ENCODE measurements at places on chromosomes 6 and 20.

DNA sequence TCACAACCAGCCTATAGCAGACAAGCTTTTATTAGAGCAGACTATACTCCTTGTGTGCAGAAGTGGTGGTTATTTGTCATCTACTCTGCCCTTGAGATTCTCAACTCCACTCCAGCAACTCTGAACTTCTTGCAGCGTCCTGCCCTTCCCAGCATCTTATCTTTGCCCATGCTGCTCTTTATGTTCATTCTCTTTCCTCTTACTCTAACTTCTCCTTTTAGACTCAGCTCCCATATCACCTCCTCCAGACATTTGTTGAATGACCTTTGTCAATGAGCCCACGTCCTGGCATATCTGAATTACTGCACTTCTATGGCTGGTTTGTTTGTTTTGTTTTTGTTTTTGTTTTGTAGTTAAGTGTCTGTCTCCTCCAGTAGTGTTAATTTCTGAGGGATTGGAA lies 81.2 kb downstream of the KCNQ5 start:
- DNase-seq: no peak

DNA sequence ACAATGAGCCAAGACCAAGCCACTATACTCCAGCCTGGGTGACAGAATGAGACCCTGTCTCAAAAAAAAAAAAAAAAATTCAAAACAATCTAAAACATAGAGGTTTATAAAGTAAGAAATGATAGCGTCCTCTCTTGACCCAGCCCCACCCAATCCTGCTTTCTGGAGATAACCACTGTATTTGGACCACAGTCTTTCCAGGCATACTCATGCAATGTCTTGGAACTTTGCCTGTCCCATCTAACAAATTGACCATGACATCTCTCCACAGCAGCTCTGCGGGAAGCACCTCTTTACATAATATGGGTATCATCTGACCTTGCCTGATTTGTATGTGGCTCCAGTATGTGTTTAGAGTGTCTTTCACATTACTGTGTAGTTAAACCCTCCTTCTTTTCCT lies 9.1 kb upstream of the SHLD1 start:
- DNase-seq: no peak

GRCh38 chr6:121365536-121366521 lies 31.5 kb upstream of the TBC1D32 start:
- DNase-seq: no peak

GRCh38 chr6:108983151-108983550 lies 111.5 kb downstream of the SESN1 start:
- DNase-seq: no peak

DNA sequence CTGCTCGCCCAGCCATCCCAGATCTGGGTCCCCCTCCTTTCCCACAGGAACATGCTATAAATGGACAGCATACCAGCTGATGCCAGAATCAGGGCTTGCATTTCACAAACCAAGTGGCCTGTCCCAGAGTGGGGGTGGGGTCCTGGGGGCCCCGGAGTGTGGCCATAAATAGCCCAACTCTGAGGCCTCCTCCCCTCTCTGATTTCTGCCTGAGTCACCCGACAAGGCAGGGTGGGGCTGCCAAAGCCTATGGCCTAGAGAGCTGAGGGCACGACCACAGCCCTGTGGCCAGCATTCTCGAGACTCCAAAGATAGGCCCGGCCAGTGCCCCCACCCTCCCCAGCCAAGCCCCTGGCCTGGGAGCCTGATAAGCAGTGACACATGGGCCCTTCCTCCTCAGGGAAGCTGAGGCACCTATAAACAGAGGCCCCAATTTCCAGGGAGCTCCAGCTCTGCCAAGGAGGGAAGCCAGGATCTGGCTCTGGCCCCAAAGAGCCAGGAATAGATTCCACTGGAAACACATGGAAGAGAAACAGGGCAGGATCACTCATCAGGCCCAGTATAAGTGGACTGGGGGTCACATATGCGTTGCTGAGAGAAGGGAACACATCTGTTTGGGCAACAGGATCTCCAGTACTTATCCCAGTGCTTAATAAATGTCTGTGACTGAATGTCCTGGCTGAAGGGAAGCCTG lies 20.3 kb downstream of the SNTA1 start:
- no peak for DNase-seq

DNA sequence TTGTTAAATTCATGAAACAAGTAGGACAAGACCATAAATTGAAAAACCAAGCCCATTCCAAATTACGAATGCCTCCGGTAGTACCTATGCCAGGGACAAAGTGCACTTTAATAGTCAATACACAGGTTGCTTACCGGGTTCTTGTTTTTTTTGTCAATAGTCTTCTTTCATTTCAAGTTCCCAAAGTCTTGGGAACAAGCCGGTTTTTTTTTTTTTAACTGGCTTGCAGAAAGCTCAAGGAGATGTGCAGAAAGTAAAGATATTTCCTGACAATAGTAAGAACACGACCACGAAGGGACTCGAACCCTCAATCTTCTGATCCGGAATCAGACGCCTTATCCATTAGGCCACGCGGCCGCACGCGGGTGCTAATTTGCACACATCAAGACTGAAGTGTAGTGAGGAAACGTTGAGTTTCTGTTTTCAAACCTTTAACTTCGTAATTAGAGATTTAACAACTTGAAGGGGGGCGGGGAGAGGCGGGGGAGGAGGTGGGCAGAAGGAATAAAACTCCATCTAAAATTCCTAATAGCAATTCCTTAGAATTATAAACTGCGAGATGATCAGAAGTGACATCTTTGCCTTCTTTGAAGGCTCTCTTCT lies 181.0 kb downstream of the TRIM27 start:
- peak; percentile 60 for DNase-seq

- no peak for DNase-seq
These were observed 15.9 kb downstream of the OR2A4 start for GRCh38 chr6:131685266-131685780.

GRCh38 chr6:52551483-52552277 lies 25.2 kb downstream of the TRAM2 start:
- DNase-seq: peak; percentile 42

DNA sequence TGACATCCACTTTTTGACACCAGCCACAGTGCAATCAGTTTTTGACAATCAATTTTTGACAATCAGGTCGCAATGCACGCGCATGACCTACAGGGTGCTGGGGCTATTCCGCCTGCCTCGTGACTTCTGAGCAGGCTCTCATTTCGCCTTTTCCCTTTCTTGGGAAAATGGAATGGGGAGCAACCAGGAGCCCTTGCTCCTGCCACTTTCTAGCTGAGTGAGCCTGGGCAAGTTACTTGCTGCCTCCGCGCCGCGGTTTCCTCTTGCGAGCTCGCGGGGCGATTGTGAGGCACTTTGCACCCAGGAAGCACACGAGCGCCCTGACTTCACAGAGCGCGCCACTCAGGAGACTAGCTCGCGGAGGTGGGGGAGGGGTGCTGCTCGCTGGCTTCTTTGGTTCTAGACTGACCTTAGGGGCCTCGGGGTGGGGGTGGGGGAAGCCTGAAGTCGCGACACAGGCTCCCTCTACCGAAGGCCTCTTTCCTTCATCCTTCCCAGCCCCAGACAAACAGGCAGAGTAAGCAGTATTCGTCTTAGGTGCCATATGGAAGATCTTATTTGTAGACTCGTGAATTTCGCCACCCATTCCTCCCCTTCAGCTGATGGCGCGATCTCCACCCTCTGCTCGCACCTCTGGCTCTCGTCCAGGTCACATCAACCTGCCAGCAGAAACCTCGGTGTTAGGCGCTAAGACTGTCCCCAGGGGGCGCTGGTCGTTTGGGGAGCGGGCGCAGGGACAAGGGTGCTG lies 4.6 kb downstream of the TP53TG5 start:
- peak; percentile 87 for DNase-seq

DNA sequence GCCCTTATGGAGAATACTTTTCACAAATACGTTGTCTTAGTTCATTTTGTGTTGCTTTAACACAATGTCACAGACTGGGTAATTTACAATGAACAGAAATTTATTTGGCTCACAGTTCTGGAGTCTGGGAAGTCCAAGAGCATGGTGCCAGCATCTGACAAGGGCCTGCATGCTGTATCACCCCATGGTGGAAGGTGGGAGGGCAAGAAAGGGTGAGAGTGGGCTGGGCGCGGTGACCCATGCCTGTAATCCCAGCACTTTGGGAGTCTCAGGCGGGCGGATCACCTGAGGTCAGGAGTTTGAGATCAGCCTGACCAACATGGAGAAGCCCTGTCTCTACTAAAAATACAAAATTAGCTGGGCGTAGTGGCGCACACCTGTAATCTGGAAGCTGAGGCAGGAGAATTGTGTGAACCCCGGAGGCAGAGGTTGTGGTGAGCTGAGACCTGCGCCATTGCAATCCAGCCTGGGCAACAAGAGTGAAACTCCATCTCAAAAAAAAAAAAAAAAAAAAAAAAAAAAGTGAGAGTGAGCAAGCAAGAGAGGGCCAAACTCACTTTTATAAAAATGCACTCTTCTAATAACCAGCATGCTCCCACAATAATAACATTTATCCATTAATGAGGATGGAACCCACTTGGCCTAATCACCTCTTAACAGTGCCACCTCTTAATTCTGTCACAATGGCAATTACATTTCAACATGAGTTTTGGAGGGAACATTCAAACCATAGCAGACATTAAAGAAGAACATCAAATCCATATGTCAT lies 36.1 kb downstream of the NCOA7 start:
- DNase-seq: no peak

DNA sequence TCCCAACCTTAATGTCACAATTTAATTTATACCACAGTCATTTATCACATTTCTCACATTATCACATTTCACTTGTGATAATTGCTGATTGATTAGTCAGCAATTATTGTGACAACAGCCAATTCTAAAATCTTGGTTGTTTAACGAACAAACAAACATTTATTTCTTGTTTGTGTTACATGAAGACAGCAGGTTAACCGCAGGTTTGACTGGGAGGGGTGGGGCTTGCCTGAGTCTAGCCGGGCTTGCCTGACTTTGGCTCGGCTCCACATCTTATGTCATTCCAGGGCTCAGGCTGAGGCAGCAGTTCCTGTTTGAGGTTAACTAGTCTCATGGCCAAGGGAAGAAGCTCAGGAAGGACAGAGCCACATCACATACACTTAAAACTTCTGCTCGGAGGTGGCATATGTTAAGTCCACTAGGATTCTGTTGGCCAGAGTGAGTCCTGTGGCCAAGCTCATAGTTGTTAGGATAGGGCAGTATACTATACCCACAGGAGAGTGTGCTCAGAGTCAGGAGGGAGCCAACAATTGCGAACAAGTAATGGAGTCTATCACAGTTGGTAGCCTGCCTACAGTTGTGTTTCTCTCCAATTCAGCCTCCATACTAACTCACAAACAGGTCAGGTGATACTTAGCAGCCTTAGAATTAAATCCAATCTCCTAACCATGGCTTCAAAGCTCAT lies 90.0 kb upstream of the IFNGR1 start:
- DNase-seq: peak; percentile 5

GRCh38 chr6:10141746-10142443 lies 273.0 kb downstream of the TFAP2A start:
- DNase-seq: no peak

DNA sequence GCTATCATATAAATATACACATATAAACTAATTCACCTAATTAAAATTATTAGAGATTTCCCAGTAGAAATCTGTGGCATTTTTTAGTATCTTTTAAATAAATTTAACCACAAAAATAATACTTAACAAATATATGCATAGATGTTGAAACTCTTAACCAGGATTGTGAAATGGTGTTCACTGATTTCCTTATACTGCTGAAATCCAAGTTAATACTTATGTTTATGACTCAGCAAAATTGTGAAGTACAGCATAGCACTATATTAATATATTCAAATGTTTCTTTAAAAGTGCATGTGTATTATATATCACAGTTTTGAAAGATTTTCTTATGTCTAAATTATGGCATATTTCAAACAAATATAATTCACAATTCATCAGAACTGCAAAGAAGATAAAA lies 328.2 kb upstream of the MANEA start:
- DNase-seq: no peak

GRCh38 chr20:32536851-32537656 lies 48.1 kb downstream of the NOL4L start:
- DNase-seq: no peak

DNA sequence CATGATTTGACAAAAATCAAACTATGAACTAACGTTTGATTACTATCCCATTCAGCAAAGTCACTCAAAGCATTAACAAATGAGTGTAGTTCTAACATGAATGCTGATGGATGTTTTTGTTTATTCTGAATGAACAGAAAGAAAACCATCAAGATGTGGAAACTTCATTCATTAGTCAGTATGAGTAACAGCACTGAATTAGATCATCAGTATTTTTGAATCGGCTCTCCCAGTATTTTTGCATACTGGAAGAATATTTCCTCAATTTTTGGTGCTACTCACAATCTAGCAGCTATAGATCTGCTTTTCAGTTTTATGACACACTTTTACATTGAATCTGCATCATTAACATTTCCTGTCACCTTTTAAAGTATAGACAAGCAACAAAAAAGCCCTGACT lies 63.8 kb upstream of the CD83 start:
- no peak for DNase-seq

DNA sequence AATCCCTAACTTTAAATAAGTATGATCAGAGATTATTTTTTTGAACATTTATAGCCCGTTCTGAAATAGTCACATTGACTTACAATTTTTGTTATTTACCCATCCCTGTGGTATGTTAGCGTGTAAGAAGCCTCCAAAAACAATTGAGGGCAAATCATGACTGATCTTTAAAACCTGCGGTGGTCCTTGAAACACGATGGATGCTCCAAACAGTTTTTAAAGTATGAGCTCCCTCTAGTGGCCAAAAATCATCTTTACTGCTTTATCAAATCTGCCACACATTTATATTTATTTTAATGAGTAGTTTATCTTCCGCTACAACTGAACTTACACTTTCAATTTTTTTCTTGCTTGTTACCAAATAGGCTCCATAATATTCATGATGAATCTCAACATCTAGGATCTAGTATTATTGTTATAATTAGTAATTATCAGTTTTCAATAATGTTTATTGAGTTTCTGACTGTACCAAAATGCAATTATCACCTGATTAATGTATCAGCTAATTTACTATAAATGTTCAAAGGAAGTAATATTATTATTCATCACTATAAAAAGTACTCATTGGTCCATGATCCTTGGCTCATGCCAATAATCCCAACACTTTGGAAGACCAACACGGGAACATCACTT lies 52.2 kb downstream of the MARCKS start:
- DNase-seq: peak; percentile 34

DNA sequence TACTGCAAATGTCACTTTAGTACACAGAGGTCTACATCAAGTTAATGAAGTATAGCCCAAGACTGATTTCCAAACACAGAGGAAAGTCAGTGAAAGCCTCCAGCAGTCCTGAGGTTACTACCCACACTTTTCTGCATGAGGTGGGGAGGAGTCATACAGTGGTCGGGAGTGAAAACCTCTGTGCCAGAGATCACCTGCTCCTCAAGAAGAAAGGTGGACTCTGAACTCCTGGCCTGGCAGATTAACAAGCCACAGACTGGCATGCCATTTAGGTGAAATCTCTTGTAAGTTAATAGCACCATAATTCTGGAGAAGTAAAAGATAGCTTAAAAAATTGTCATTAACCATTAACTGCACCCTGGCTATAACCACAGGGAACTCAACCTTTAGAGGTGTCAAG lies 125.0 kb upstream of the LAMP5 start:
- DNase-seq: no peak

GRCh38 chr6:124149646-124150045 lies 346.0 kb downstream of the NKAIN2 start:
- no peak for DNase-seq

Data from nephron progenitor cell (in vitro differentiated cells).